Eye (tissue), 1 donor: ENCODE measurements at places on chromosomes 4 and X.

- DNase-seq, result peak; percentile 5
Measured at GRCh38 chrX:79259073-79259689, 108.0 kb downstream of the ITM2A start.

DNA sequence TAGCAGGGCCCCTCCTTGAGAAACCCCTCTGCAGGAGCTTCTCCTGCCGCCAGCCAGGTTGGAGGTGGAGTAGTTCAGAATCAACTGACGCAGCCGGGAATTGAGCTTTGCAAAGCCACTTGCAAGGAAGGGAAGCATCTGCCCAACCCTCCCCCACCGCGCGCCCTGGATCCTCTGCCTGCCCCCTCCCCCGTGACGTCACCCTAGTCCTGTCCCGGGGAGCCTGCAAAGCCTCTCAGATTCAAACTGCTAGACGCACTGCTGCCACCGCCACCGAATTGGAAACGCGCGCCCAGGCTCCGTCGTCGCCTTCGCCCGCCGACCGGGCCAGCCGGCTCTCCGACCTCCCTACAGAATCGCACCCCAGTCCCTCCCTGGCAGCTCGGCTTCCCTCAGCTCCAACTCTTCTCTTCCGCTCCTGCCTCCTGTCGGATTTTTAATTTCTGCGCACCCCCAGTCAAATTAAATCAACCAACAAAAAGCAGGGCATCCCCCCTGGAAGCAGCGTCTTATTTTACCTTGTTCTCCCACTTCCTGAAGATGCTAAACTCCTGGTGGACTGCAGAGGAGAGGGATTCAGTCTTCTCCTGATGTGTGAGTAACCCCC is 3.8 kb downstream of the SLITRK2 start:
- peak; percentile 78 for DNase-seq

DNA sequence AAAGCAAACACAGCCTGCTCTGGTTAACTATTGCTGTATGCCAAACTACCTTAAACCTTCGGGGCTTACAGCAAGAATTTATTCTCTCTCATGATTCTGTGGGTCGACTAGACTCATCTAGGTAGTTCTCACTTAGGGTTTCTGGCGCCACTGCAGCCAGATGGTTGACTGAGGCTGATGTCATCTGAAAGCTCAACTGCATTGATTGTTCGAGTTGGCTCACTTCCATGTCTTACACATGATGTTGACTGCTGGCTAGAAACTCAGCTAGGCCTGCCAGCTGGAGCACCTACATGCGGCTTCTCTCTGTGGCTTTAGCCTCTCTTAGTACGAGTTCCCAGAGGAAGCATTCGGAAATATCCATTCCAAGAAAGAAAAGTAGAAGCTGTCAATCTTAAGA is 103.2 kb downstream of the SRPX start:
- no peak for DNase-seq

- peak; percentile 14 for DNase-seq
Measured at GRCh38 chrX:28584025-28584424, 3.2 kb upstream of the IL1RAPL1 start.

GRCh38 chr4:94406668-94407437 is 44.9 kb upstream of the PDLIM5 start:
- peak; percentile 93 for DNase-seq

- no peak for DNase-seq
Measured at GRCh38 chr4:173277340-173277739, 56.8 kb downstream of the HMGB2 start.

GRCh38 chr4:139958739-139959098 is 195.3 kb downstream of the MAML3 start:
- no peak for DNase-seq

DNA sequence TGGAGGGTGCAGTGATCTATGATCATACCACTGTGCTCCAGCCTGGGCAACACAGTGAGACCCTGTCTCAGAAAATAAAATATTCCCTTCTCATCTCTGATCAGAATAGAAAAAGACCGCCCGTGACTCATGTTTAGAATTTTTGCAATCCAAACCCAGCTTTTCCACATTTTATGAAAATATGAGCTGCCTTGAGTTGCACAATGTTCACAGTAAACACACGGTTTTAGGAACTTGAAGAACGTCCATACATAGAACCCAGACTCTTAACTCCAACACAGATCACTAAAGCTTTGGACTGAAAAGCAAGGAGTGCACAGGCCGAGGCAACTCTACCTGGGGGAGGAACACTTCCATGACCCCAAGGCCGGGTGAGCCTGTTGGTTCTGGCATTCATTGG is 305.0 kb downstream of the TENM3 start:
- DNase-seq, result no peak

DNA sequence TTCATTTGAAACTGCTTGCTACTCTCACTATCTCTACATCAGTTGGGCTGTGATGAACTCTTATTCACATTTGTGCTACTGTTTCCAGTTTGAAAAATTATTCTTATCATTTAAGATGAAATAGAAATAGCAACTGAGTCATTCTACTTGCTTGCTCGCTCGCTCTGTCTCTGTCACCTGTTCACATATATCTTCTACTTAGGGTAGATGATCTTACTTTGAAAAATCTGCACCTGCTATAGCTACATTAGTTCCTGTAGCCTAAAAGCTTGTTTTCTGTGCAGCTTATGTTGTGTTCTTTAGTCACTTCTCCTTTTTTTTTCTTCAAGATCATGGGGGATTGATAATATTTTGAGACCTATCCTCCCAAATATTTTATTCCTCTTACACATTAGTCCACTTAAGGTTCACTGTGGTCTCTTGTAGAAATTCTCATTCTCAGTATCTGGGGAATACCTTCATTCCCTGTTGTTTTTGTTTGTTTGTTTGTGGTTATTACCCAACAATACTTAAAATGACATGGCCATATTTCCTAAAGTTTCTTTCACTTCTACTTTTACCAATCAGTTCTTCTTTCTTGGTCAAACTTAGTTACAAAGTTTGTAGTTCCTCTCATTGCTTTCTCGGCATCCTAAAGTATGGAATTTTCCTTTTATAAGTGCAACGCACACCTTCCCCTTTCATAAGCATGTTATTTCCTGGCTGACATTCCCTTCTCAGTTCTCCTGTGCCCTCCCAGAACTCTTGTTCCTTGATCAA is 36.5 kb downstream of the CLCN5 start:
- DNase-seq, result no peak

- no peak for DNase-seq
Measured at GRCh38 chr4:82382751-82383150, 9.0 kb upstream of the HNRNPD start.

GRCh38 chr4:149555146-149555545 is 260.5 kb downstream of the IQCM start:
- DNase-seq, result no peak

DNA sequence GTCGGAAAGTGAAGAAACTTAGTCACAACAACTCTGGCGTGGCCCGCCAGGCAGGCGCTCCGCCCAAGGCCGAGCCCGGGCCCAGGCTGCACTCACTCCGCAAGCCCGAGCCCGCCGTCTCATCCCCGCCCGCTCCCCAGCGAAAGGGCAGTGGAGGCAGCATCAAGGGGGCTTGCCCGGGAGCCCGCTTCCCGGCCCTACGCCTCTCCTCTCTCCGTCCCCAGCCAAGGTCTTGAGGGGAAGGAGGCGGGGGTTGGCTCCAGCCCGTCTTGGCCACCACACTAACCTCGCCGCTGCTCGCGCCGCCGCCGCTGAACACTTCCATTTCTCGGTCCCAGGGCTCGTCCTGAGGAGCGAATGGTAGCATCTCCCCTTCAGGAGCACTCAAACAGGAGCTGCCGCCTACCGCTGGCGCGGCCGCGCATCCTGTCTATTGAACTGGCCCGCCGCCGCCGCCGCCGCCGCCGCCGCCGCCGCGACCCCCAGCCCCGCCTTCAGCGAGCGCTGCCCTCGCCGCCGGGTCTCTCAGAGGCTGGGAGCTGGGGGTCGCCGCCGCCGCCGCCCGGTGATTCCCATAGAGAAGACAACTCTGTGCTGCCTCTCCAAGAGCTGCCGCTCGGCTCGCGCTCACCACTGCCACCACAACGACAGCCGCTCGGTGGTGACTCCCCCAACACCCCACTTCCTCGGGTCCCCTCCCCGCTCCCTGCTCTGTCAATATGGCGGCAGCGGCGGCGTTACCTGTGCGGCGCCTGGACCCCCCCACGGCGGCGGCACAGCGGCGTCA is at the start of gene RPS6KA6:
RPS6KA6 (minus strand) TSS at position 667 of the 787 bp plus-strand sequence; CDS start at position 367, 300 bp downstream.
- DNase-seq, result peak; percentile 70

DNA sequence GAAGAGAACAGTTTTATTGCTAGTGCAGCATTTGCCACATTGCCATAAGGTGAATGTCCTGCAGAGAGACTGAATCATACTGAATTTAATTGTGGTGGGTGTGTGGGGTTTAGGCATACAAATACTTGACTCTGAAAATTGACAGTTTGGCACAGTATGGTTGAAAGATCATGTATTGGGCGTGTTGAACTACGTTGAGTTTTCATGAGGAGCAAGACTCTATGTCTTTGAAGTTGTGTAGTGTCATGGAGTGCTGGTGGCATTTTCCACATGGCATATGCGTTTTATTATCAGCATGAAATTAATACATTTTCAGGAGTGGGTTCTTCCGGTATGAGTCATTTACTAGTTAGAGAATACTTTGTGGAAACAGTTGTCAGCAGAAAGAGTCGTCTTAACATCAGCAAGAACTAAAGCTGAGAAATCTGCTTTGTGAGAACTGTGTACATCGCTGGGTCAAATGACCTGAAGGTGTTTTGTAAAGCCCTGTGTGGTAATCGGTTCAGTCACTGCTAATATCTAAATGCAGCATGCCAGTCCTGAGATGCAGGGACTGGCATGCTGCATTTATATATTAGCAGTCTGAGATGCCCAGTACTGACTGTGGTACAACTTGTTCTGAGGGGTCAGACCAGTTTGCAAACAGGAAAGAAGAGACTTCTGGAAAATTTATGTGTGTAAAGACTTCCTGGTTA is 50.3 kb downstream of the ARHGAP10 start:
- DNase-seq, result no peak

DNA sequence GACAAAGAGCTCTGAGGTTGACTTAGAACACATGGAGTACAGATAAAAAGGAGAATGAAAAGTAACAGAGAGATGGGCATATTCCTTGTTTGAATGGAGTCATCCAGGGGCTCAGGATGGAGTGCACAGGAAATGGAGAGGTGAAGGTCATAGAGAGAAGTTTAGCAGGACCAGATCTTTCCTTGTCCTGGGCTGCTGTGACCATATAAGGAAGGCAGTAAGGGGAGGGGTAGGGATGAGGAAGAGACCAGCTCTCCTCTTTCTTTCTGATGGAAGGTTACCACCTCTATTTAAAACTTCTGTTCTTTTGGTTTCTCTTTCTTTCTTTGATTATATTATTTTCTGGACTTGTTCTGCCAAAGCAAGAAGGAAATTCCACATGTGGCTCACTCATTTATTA is 27.0 kb downstream of the AR start:
- no peak for DNase-seq

GRCh38 chrX:5681159-5681558 is 547.5 kb downstream of the NLGN4X start:
- DNase-seq, result no peak

DNA sequence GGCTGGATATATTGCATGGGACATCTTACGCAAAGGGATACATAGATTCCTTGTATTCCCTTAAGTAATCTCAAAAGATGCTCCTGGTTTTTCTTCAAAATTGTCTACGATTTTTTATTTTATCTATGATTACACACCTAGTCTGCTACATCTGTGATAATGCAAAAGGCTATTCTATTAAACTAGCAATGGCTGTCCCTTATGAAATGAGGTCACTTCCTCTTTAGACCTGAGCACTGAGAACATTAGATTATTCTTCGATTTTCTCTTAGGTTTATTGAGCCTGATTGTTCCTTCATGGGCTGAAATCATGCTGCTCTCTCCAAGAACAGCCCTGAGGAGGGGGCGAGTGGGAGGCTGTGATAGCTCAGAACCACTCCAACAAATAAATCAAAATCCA is 126.8 kb upstream of the ENPP6 start:
- DNase-seq, result no peak

DNA sequence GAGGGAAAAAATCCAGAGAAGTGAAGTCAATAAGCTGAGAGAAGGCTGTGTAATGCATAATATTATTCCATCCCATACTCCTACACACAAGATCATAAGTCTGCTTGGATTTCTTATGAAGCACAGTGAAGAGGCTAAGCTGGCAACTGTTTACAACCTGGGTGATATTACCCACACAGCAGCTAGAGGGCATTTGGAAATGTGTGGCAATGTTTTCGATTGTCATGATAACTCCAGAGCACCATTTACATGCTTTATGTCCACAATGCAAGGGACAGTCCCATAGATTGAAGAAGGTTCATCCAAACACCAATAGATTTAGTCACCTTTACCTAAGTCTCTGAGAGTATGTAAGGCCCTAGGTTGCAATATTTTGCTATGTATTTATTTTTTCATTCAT is 412.2 kb downstream of the PPP3CA start:
- no peak for DNase-seq

- no peak for DNase-seq
Measured at GRCh38 chr4:88014386-88014905, 7.0 kb downstream of the PKD2 start.

- peak; percentile 23 for DNase-seq
Measured at GRCh38 chr4:1414831-1415680, 8.8 kb upstream of the NKX1-1 start.

DNA sequence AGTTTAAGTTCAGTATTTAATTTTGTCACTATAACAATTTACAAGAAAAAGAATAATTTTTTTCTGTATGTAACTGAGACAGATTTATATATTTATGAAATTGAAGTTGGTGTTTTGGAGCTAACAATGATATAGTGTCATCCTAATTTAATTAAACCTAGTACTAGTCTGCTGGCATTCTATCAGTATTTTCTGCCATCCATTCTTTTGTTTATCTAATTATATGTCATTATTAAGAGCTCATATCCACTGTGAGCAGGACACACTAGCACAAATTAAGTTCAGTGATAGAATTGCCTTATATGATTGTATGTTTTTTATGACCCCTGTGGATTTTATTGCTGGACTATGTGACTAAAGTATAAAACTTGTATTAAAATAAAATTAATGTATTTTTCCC is 996.5 kb downstream of the CCSER1 start:
- DNase-seq, result no peak

DNA sequence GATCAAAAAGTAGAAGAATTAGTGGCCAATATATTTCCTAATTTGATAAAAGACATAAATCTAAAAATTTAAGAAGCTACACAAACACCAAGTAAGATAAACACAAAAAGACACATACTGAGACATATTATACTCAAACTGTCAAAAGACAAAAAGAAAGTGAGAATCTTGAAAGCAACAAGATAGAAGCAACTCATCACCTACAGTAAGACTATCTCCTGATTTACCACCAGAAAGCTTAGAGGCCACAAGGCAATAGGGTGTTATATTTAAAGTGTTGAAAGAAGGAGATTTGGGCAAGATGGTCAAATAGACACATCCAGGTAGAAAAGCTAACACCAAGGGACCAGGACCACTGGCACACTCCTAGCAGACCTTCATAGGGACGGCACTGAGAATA is 79.4 kb downstream of the ITM2A start:
- DNase-seq, result no peak

GRCh38 chrX:68894142-68894512 is 65.3 kb downstream of the EFNB1 start:
- DNase-seq, result peak; percentile 45

- DNase-seq, result no peak
Measured at GRCh38 chrX:40201329-40201885, 103.6 kb upstream of the BCOR start.
